ENCODE measurements at places on chromosomes 3 and 15. TPM values are rescaled to one million over a fixed set of nuclear protein-coding genes. Genes with fewer than 3 reads are reported as not detected.

DNA sequence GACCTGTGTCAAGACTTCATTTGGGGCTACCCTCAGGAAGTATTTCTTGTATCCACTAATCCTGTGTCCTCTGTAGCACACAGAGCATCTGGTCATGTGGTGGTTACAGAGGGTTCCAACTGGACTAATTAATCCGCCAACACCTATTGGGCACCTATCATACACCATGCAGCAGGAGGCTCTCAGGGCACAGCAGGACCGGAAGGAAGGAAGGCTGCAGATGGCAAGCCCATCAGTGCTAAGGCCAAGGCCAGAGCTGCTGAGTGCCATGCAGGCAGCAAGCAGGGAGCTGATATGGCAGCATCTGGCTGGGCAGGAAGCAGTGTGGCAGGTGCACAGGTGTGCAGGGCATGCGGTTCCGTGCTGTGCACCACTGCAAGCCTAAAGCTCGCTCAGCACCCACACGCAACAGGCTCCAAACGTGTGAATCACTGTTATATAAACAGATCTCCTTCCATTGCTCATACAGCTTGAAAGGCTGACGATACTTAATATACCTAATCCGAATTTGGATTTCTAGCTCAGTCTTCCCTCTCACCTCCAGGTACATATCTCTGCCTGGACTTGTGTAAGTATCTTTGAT lies 64.4 kb upstream of the SNRPA1 start:
- DNase-seq, result no peak

DNA sequence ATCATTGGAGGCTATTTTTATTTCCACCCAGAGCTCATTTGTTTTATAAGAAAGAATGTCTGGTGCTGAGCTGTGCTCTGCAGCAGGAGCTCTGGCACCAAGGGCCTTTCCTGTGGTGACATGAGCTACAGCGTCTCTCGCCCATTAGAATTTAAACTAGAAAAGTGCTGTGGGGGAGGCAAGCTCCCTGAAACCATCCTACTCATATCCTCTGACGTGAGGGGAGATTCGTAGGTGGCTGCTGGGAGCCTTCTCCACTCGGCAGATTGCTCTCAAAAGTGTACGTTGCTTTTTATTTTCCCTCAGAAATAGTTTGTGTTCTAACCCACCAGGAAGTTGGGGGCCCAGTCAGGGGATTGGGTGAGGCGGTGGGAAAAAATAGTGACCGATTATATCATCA lies 76.3 kb upstream of the ARHGEF3 start:
- peak; percentile 68 for DNase-seq

- DNase-seq, result no peak
These were observed 294.1 kb upstream of the UBE2E2 start for GRCh38 chr3:22908989-22909507.

- no peak for DNase-seq
These were observed 130.3 kb downstream of the GHSR start for GRCh38 chr3:172317984-172318383.

- no peak for DNase-seq
These were observed 159.3 kb upstream of the NR2F2 start for GRCh38 chr15:96170979-96171739.

- no peak for DNase-seq
These were observed 66.9 kb downstream of the KCNAB1 start for GRCh38 chr3:156187146-156187769.

DNA sequence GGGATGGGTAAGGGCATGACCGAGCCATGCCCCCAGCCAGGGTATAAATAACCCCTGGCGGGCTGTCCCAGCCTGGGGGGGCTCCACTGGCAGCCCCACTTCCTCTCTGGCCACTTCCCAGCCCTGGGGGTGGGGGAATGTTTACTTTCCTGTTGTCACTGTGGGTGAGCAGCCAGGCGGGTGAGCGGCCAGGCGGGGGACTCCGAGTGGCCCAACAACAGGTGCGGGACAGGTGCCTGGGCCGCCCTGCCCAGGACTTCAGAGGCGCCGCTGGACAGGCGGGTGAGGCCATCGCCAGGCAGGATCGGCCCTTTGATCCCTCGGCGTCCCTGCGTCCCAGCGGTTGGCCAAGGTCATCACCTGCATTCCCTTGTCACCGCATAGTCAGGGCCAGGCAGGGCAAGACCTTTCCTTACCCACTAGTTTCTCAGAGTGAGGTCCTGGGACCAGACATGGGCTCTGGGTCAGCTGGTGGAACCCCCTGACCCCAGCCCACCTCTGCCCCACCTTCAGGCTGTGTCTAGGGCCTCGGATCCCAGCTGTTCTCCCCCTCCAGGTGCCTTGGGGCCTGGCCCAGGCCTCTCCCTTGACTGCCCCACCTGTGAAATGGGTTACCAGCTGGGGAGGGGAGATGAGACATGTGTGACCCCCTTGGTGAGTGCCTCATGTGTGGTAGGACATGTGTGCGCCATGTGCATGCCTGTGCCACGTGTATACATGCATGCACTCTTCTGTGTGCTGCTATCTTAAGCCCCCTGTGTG lies 16.6 kb downstream of the SEMA3F start:
- DNase-seq, result no peak

DNA sequence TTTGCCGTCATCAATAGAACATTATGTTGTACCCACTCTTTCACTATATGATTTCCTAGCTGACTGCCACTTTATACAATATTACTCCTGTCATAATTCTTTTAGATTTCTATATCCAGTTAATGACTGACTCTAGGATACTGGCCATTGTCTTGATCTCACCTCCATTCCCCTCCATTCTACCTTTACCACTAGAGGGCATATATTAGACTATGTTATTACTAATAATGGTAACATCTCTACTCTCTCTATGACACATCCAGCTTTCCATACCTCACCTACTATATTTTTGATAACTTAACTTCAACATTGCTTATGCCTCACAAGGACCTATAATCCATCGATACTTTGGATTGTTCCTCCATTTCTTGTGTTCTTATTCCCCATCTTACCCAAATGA lies 31.4 kb upstream of the POU1F1 start:
- no peak for DNase-seq

GOLGA8R gene
- total RNA-seq, result 40.0 TPM

MRAS gene
- 4.9 TPM for total RNA-seq

SCAMP2 gene
- 92.8 TPM for total RNA-seq

TERC gene
- total RNA-seq, result 0.92 TPM
